Activated T-helper 1 cell treated with Interleukin-2 at 50 U/mL for 16 hours (primary cell): ENCODE measurements at places on chromosomes 13 and 19.

GRCh38 chr13:109844396-109844795, 58.0 kb upstream of the IRS2 start:
- no peak for DNase-seq

GRCh38 chr13:30191491-30192100, 115.8 kb downstream of the KATNAL1 start:
- no peak for DNase-seq

DNA sequence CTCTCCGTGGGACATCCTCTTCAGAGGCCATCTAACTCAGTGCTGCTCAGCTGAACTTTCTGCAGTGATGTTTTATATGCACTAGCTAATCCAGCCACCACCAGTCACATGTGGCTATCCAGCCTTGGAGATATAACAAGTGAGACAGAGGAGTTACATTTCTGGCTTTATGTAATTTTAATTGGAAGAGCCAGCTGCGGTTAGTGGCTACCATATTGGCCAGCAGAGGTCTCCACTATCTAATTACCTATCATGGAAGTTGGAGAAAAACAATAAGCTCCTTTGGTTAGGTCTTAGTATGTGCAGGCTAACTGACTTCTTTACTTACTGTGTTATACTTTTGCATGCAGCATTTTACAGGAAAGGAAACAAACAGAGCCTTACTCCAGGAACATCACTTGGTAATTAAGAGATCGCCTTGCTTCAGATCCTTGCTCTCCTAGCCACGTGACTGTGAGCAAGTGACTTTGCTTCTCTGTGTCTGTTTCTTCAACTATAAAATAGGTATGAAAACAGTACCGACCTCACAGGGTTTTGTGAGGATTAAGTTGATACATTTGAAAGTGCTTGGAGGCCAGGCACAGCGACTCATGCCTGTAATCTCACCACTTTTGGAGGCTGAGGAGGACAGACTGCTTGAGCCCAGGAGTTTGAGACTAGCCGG, 1.6 kb upstream of the KLK10 start:
- DNase-seq: no peak

DNA sequence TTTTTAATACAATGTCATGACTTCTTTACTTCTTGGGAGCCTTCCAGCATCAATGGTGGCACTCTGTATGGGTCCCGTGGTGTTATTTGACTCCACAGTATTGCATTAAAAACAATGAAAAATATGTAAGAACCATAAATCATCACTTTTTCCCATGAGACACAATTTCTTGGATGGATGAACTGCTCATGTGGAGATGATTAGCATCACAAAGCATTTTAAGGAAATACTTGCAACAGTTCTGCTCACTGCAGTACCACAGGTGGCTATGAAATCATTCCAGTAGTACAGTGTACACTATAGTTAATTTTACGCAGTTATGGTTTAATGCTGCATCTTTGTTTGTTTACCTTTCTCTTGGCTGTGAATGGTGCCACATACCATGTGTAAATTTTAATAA, 37.2 kb upstream of the C1QTNF9B start:
- DNase-seq: no peak

DNA sequence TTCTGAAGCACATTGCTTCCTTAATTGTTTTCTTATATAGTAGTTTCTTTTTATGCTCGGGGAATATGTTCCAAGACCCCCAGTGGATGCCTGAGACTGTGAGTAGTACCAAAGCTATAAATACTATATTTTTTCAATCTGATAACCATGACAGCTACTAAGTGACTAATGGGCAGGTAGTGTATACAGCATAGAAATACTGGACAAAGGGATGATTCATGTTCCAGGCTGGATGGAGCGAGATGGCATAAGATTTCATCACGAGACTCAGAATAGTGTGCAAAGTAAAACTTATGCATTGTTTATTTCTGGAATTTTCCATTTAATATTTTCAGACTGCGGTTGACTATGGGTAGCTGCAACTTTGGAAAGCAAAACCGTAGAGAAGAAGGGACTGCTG, 47.9 kb upstream of the OLFM4 start:
- no peak for DNase-seq

- DNase-seq: no peak
These were observed 39.5 kb upstream of the GRTP1 start for GRCh38 chr13:113403255-113404104.

GRCh38 chr13:75368167-75368566, 113.8 kb downstream of the TBC1D4 start:
- no peak for DNase-seq

GRCh38 chr13:55577847-55578210, 1562.9 kb upstream of the PRR20A start:
- DNase-seq: no peak

GRCh38 chr19:1259876-1260748, 9.0 kb upstream of the CIRBP start:
- DNase-seq: no peak

DNA sequence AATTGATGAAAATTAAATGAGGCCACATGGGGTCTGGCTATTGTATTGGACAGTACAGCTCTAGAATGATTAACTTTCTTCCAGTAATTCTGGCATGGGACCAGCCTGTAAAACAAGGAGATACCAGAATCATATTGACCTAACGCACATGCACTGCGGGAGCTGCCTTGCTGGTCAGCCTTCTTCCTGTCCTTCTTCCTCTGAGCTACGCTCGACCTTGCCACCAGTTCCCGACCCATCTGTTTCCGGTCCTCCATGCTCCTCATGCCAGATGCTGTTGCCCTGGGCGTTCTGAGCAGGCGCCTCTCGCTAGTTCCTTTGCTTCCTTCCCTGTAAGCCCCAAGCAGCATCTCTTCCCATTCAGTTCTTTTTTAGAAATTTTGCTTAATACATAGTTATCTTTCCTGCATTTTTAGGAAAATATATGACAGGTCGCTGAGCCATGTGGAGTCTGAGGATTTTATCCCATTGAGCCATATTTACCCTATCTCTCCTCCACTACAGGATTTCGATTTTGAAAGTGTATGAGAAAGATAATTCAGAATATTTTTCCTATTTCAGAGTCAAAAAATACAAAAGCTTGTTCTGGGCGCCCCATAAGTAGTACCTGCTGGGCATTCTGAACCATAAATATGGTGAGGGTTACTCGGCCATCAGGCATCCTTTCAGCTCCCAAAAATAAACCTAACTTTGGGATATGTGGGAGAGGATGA, 38.6 kb downstream of the TNFRSF19 start:
- no peak for DNase-seq

DNA sequence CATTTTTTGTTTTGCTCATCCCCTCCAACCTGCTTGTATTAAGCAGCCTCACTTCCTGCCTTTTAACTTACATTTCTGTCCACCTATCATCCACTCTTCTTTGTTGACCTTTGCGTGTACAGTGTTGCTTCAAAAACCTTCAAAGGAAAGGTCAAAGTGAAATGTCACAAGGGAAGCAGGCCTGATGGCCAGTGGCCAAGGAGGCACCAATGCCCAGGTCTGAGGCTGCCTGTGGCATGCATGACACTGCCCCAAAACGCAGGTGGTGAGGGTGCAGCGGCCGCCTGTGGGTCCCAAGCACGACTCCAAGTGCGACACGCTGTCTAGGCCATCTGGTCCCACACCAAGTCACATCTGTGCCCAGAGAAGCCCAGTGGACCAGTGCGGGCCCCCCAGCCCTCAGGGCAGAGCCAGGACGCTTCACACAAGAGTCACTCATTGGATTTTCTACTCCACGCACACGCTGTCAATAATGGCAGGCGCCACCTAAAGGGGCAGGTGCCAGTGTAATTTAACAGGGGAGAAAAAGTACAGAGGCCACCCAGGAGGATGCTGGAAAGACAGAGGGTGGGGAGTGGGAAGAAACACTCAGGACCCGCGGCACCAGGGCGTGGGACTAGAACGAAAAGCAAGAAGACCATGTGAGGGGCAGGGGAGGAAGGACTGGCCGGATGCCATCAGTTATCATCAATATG, 23.5 kb downstream of the SLC7A1 start:
- no peak for DNase-seq

DNA sequence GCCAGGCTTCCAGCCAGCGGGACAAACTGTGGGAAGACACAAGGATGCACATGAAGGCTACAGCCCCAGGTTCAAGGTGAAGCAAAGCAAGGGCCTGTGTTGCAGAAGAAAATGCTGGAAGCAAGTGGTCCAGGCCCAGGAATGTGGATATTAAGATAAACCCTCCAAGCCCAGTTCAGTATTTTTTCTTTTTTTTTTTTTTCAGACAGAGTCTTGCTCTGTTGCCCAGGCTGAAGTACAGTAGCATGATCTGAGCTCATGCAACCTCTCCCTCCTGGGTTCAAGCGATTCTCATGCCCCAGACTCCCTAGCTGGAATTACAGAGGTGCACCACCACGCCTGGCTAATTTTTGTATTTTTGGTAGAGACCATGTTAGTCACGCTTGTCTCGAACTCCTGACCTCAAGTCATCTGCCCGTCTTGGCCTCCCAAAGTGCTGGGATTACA, 4.4 kb downstream of the PRDX2 start:
- no peak for DNase-seq

DNA sequence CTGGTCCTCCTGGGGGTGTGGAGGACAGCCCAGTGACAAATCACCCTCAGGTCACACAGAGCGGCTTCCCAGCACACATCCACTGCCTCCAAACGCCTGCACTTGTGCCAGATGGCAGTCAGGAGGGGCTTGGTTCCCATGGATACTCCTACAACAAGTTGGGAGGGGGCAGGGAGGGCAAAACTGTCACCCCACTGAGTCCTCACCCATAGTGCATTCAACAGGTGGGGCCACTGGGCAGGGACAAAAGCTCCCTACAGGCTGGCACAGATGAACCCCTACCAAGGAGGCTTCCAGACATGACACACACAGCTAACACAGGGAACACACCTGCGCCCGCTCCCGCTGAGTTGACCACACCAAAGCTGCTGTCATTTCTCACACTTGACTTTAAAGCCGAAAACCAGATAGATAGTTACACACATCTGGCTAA, 120.5 kb downstream of the STK24 start:
- no peak for DNase-seq

GRCh38 chr13:113560645-113561416, 23.7 kb upstream of the TFDP1 start:
- DNase-seq: no peak

DNA sequence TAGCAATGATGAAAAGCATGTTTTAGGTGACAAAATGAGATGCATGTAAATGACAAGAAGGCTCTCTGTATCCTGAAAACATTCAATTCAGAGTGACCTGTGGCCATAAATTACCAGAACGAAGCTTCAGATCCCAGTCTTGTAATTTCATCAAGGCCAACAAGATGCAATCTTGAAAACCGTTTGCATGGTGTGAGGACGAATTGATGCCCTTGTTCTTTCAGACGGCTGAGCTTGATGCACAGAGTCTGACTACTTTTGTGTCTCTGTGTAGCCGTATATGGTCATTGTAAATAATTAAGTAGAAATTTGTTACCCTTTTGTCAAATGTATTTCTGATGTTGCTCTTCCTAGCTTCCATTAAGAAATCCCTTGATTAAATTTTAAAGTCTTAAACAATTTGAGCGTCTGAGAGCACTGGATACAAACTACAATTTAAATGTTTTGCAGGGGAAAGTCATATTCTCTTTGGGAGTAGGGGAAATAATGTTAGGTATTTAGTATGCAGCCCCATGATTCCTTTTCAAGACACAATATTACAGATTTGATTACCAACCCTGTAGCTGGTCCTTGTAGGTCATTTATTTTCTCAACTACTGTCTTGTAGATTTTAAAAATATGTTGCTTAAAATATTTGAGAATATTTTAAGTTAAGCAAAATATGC, 125.8 kb upstream of the PCDH9 start:
- no peak for DNase-seq

DNA sequence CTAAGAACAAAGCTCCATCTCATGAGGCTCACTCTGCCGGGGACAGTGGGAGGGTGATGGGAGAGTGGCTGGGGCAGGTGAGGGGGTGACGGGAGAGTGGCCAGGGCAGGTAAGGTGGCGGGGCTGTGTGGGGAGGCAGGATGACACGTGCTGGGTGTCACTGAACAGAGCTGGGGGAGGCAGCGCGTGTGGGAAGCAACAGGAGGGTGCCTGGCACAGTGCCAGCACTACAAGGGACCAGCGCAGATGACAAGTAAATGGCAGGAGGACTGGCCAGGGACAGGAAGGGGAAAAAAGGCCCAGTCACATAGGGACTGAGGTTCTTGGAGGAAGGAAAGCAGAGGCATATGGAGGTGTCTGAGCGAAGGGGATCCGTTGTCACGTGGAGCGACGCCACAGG, 129.9 kb downstream of the RNF17 start:
- no peak for DNase-seq

DNA sequence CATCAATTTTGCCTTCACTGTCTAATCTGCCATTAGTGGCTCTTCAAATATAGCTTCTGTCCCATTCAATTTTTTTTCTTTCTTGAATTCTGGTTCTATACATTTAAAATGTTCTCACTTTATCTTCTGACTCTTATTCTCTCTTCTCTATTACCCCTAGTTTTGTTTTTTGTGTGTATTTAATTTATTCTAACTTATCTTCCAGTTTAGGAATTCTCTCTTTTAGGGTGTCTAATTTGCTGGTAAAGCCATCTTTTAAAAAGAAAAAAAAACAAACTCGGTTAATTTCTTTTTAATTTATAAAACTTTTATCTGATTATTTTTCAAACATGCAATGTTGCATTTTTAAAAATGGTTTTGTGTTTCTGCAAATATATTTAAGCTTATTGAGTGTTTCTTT, 80.3 kb upstream of the OXGR1 start:
- DNase-seq: no peak

GRCh38 chr19:49761625-49762311, 1.3 kb downstream of the TSKS start:
- no peak for DNase-seq

GRCh38 chr19:40116075-40116474, 25.3 kb upstream of the ZNF780A start:
- DNase-seq: no peak

DNA sequence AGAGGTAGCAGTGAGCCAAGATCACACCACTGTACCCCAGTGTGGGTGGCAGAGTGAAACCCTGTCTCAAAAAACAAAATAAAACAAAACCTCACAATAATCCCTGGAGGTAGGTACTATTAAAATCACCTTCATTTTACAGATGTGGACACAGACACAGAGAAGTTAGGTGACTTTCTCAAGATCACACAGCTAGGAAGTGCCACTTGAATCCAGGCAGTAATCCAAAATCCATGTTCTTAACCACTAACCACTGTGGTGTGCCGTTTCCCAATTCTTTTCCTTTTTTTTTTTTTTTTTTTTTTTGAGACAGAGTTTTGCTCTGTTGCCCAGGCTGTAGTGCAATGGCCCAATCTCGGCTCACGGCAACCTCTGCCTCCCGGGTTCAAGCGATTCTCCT, 9.0 kb downstream of the PPP1R14A start:
- no peak for DNase-seq

- no peak for DNase-seq
These were observed 54.6 kb downstream of the NAA16 start for GRCh38 chr13:41365631-41366030.

GRCh38 chr13:79989217-79989661, 351.7 kb downstream of the SPRY2 start:
- DNase-seq: no peak

DNA sequence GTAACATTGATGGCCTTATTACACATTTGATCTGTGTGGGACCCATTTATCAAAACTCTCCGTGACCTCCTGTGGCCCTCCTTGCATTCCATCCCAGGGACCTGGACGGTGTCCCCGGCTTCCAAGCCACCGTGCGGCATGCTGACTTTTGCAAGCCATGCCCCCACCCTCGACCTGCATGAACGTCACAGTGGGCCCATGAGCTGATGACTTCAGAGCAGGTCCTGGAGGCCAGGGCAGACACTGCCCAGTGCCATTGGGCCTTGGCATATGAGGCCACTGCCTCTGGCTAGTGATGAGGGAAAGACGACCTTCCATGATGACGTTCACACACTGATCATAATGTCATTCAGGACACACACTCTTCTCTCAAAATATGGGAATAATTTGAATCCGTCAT, 62.8 kb downstream of the RAB20 start:
- no peak for DNase-seq
